ENCODE measurements at places on chromosomes 5 and 9.

DNA sequence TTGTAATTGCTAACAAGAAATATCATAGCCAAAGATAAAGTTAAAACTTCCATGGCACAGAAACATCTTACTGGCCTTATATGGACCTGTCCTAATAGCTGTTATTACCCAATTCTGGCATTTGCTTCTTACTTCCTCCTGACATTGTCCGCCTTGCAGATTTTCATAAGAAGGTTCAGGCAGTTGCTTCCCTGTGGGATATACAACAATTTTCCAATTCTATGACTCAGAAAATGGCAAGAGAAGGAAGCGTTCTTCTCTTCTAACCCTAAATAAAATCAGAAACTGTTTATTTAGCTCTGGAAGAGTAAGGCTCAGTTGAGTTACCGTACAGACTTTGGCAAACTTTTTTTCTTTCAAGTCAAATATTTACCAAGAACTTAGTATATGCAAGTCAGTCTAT lies 1.7 kb downstream of the PRKAA1 start:
- H3K27ac ChIP-seq = peak overlapping the region; percentile 75
- H3K36me3 ChIP-seq = no peaks in the 10 kb centered on the region
- DNase-seq = no peak
- H3K4me1 ChIP-seq = peaks cover 37% of the 10 kb centered on the region
- H3K4me3 ChIP-seq = peak overlapping the region; percentile 74
- no peaks in the 10 kb centered on the region for H3K27me3 ChIP-seq

- no peak overlapping the region for H3K27ac ChIP-seq
- H3K4me3 ChIP-seq = no peak overlapping the region
- no peaks in the 10 kb centered on the region for H3K27me3 ChIP-seq
- no peaks in the 10 kb centered on the region for H3K36me3 ChIP-seq
- no peak for DNase-seq
Measured at GRCh38 chr5:75460532-75460931, 50.9 kb downstream of the CERT1 start.

DNA sequence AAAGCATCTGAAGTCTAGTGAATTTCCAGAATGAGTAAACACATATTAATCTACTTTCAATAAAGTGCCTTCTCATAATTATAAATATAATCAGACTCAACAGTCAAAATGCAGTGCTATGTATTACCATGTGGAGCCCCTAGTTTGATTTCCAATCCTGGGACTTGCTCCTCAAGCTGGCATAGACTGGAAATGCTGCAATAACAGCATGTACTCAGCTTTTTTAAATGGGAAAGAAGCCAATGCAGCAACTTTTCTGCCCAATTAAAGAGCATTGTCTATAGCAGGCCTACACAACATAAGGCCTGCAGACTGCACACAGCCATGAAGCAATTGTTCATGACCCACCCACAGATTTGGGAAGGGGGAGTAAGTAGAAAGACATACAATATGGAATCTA lies 103.2 kb downstream of the NR2F1-AS1 start:
- no peak overlapping the region for H3K27ac ChIP-seq
- H3K4me3 ChIP-seq = no peak overlapping the region
- H3K4me1 ChIP-seq = no peaks in the 10 kb centered on the region
- no peaks in the 10 kb centered on the region for H3K27me3 ChIP-seq
- H3K36me3 ChIP-seq = no peaks in the 10 kb centered on the region

- no peak overlapping the region for H3K4me3 ChIP-seq
- H3K4me1 ChIP-seq = peaks cover 29% of the 10 kb centered on the region
- no peak for DNase-seq
- H3K36me3 ChIP-seq = no peaks in the 10 kb centered on the region
- H3K27me3 ChIP-seq = no peaks in the 10 kb centered on the region
Measured at GRCh38 chr5:40623480-40624420, 56.0 kb upstream of the PTGER4 start.

DNA sequence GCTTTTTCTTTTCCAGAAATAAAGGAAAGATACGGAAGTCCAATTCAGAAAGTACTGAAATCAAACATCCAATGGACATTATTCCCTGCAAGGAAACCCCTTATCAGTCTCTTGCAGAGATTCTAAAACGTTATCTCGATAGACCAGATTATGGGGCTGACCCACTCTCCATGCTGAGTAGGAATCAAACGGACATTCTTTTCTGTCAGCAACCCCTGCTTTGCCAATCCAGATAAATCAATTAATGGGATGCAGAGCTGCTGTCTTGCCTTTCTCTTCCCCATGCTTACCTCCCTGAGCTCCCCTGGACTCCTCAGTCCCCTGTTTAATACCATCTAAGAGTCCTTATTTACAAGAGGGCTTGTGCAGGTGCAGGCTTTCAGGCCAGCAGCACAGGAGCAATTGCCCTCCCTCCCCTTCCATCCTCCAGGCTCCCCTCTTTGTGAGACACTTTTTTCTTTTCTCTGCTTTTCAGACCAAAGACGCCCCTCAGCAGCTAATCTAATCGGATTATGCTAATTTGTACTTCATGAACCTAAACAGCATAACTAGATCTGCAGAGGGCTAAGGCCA lies 14.2 kb downstream of the TAL2 start:
- DNase-seq = no peak
- no peaks in the 10 kb centered on the region for H3K36me3 ChIP-seq
- H3K27me3 ChIP-seq = no peaks in the 10 kb centered on the region
- no peak overlapping the region for H3K4me3 ChIP-seq
- H3K27ac ChIP-seq = no peak overlapping the region

DNA sequence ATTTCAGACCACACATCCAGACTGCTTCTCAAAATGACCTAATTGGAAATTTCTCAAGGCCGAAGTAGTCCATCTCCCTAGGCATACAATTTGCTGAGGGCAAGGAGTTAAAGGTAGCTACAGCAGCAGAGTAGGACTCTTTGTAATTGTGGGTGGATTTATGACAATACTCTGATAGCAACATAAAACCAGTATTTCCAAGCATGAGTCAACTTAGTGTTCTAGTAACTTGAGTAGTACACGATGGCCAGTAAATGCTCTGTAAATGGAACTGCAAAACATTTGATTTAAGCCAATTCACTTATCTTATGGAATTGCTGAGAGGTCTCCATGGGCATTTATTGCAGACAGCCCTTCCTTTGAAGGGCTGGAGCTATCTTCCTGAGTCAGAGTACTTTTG lies 352.2 kb downstream of the PLK2 start:
- no peaks in the 10 kb centered on the region for H3K4me1 ChIP-seq
- no peak overlapping the region for H3K27ac ChIP-seq
- H3K27me3 ChIP-seq = no peaks in the 10 kb centered on the region
- no peak overlapping the region for H3K4me3 ChIP-seq
- no peaks in the 10 kb centered on the region for H3K36me3 ChIP-seq
- DNase-seq = no peak

DNA sequence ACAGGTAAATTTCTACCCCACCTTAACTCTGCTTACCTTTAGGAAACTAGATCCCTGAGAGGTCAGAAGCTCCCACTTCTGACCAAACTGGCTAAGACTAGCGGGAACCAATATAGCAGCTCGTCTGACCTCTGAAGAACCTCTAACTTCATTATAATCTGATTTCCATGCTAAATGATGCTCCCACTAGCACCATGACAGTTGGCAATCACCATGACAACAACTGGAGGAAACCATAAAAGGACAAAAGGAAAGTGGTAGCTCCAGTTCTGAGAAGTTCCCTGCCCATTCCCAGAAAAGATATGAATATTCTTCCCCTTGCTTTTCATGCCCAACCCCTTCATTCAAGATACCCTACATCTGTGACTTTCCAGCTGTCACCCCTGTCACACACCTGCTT lies 483.3 kb downstream of the CTNND2 start:
- no peaks in the 10 kb centered on the region for H3K4me1 ChIP-seq
- H3K4me3 ChIP-seq = no peak overlapping the region
- H3K27ac ChIP-seq = no peak overlapping the region
- no peaks in the 10 kb centered on the region for H3K27me3 ChIP-seq
- no peaks in the 10 kb centered on the region for H3K36me3 ChIP-seq

GRCh38 chr9:18268381-18268780 lies 205.6 kb upstream of the ADAMTSL1 start:
- H3K4me1 ChIP-seq = no peaks in the 10 kb centered on the region
- DNase-seq = no peak
- no peaks in the 10 kb centered on the region for H3K27me3 ChIP-seq
- no peak overlapping the region for H3K27ac ChIP-seq

- peaks cover under 1% of the 10 kb centered on the region for H3K4me1 ChIP-seq
- no peaks in the 10 kb centered on the region for H3K27me3 ChIP-seq
- H3K36me3 ChIP-seq = no peaks in the 10 kb centered on the region
- H3K4me3 ChIP-seq = no peak overlapping the region
Measured at GRCh38 chr9:137217276-137218211, 4.5 kb downstream of the RNF208 start.

DNA sequence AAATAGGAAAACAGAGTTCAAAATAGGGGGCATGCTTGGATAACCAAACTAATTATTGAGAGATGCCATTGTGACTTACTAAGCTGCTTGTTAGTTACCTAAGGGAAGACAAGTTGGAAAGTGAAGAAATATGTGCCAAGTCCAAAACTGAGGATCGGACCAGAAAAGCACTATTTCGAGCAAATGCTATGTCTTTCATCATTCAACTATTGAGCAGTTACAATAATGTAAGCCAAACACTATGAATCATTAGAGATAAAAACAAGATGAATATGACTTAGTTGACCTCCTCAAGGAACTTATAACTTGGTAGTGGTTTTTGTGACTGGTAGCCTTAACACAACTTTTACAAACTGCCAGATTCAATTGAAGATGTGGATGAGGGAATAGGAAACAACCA lies 240.6 kb upstream of the MPDZ start:
- no peak for DNase-seq
- no peaks in the 10 kb centered on the region for H3K4me1 ChIP-seq
- H3K27ac ChIP-seq = no peak overlapping the region
- no peaks in the 10 kb centered on the region for H3K36me3 ChIP-seq

DNA sequence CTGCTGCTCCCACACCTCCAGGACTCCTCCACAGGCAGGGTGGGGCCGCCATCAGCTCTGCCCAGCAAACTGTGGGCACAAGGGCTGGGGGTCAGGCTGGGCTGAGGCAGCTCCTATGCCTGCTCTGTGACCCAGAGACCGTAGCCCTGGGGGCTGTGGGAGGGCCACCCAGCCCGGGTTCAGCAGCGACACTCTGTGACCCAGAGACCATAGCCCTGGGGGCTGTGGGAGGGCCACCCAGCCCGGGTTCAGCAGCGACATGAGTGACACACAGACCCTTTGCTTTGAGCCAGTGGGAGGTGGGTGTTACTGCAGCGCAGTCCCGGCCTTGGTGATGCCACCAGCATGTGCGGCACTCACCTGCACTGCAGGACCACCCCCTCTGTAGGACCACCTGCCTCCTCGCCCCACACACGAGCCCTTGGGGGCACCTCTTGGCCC lies 118.9 kb upstream of the LPCAT1 start:
- peaks cover 8% of the 10 kb centered on the region for H3K4me1 ChIP-seq
- peaks cover 27% of the 10 kb centered on the region for H3K27me3 ChIP-seq
- peak; percentile 36 for DNase-seq
- no peak overlapping the region for H3K4me3 ChIP-seq
- no peak overlapping the region for H3K27ac ChIP-seq

DNA sequence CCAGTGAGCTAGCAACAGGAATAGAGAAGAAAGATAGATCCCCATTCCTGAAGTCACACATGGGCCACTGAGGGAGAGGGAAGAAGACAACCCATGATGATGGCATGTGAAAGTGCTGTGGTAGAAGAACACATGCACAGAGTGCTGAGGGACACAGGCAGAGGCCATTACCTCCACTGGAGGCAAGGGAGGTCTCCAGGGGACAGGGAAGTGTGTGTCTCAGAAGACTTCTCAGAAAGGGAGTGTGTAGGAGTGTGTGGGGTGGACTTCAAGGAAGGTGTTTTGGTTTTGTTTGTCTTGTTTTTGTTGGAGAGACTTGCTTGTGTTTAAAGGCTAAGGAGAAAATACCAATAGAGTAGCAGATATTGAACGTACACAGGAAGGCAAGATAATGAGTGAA lies 77.0 kb upstream of the SMARCA2 start:
- no peaks in the 10 kb centered on the region for H3K27me3 ChIP-seq
- no peaks in the 10 kb centered on the region for H3K36me3 ChIP-seq
- no peaks in the 10 kb centered on the region for H3K4me1 ChIP-seq
- H3K4me3 ChIP-seq = no peak overlapping the region

DNA sequence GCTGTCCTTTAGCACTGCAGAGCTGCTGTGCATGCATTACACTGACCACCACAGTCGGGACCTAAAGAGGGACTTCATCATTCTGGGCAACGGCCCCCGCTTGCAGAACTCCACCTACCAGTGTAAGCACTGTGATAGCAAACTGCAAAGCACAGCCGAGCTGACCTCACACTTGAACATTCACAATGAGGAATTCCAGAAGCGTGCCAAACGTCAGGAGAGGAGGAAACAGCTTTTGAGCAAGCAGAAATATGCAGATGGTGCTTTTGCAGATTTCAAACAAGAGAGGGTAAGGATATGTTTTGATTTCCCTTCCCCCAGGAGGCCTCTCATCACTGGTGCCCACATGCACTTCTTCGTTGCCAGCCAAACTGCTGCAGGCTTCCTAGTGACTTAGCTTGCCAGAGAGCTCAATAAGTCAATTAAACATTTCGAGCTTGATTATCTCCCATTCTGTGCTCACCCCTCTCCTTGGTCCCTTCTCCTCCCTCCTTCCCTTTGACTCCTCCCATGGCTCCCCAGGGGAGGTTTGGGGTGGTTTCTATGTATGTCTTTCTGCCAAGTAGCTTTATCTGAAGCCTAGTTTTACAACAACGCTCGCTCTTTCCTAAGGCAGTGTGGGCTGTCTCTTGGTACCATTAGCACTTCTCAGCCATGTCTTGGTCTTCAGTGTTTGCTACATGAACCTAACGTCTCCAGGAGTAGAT lies 66.7 kb downstream of the ZNF462 start:
- H3K27me3 ChIP-seq = no peaks in the 10 kb centered on the region
- H3K36me3 ChIP-seq = no peaks in the 10 kb centered on the region
- no peak overlapping the region for H3K4me3 ChIP-seq
- no peaks in the 10 kb centered on the region for H3K4me1 ChIP-seq
- no peak for DNase-seq

- no peak overlapping the region for H3K27ac ChIP-seq
- no peaks in the 10 kb centered on the region for H3K36me3 ChIP-seq
- H3K4me1 ChIP-seq = no peaks in the 10 kb centered on the region
Measured at GRCh38 chr9:20854444-20854843, 170.4 kb downstream of the FOCAD start.

GRCh38 chr5:176353533-176353932 lies 8.0 kb downstream of the KIAA1191 start:
- no peaks in the 10 kb centered on the region for H3K4me1 ChIP-seq
- no peak for DNase-seq
- peaks cover 87% of the 10 kb centered on the region for H3K36me3 ChIP-seq
- H3K4me3 ChIP-seq = no peak overlapping the region
- H3K27me3 ChIP-seq = no peaks in the 10 kb centered on the region

DNA sequence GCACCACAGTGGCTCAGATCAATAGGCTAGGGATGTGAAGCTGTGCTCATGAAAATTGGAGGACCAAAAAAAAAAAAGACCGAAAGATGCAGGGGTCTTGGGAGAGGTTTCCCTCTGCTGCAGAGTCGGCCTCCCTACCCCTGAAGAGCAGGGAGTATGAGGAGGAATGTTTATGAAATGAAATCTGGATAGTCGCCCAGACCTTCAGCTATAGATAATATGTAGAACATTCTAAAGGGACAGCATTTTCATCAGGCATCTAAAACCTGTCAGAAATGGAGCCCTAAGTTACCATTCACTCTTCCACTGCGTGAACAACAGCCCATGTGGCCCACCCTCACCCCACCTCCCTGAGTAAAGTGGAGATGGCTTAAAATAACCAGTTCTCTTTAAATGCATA lies 122.9 kb downstream of the TMEM174 start:
- no peak overlapping the region for H3K27ac ChIP-seq
- H3K4me3 ChIP-seq = no peak overlapping the region
- H3K4me1 ChIP-seq = no peaks in the 10 kb centered on the region

GRCh38 chr9:131454028-131454427 lies 48.7 kb upstream of the POMT1 start:
- no peaks in the 10 kb centered on the region for H3K27me3 ChIP-seq
- no peaks in the 10 kb centered on the region for H3K4me1 ChIP-seq
- H3K4me3 ChIP-seq = no peak overlapping the region
- DNase-seq = no peak
